ENCODE measurements at places on chromosomes 7 and 10.

- DNase-seq, result no peak
Measured at GRCh38 chr10:68721673-68722335, 765 bp downstream of the CCAR1 start.

DNA sequence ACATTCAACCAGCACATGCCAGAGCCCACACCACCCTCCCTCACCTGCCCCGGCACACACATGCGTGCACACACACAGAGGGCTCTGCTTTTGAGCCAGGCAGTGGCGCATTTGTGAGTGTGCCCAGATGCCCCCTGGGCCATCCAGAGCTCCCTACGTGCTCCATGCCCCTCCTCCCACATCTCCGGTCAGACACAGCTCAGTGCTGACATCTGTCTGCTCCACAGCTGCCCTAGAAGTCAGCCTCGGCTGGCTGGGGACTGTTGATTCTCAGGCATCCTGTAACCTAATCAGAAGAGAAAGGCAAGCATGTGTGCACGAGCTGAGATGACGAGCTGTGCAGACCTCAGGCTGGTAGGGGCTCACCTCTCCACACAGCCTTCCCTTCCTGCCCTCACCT is 135.1 kb downstream of the ZMIZ1 start:
- no peak for DNase-seq

- DNase-seq, result no peak
Measured at GRCh38 chr7:4113976-4114375, 568.1 kb upstream of the FOXK1 start.

GRCh38 chr10:54708021-54708420 is 93.0 kb downstream of the PCDH15 start:
- no peak for DNase-seq

- DNase-seq, result no peak
Measured at GRCh38 chr10:67077376-67077775, 151.5 kb downstream of the LRRTM3 start.

- DNase-seq, result no peak
Measured at GRCh38 chr10:131676800-131677421, 223.9 kb upstream of the PPP2R2D start.

- no peak for DNase-seq
Measured at GRCh38 chr10:102286216-102286615, 40.9 kb downstream of the GBF1 start.

GRCh38 chr7:41709621-41710020 is 6.7 kb upstream of the INHBA start:
- DNase-seq, result no peak

DNA sequence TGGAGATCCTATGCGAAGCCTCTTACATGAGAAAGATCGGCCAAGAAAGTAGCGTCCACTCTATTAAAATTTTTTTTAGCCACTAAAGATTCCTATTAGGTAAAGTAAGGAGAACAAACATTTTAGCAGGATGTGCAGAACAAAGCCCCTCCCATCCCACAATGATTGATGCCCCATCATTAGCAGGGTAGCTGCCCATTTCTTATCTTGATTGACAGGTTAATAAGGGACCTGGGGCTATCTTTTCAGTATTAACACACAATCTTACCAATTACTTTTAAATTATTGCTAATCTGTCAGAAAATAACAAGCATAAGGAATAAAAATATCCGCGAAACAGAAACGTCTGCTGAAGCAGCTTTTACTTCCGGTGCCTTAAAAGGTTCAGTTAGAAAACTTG is 5.1 kb downstream of the FZD8 start:
- no peak for DNase-seq

DNA sequence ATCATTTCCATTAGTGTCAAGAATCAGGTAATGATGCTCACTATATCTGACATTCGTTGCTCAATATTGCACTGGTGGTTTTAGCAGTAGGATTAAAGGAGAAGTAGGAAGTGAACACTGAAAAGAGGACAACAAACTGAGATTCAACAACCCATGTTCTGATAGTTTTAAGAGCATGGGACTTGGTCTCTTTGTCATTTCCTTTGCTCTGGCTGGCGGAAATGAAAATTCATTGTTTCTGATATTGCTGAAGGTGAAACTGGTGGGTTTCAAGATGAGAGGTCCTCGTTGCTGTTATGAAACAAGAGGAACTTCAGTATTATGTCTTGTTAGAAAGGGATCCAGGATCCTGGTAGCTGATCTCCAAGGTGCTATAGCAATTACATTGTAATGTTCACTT is 129.0 kb downstream of the DNAH11 start:
- DNase-seq, result no peak

DNA sequence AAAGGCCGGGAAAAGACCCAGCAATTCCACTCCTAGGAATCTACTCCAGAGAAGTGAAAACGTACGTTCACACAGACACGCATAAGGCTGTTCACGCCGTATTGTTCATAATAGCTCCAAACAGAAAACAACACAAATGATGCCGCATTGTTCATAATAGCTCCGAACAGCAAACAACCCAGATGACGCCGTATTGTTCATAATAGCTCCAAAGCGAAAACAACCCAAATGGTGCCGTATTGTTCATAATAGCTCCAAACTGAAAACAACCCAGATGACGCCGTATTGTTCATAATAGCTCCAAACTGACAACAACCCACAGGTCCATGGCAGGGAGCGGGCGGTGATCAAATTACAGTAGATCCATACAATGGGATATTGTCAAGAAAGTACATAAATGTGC is 85.2 kb upstream of the DNAAF5 start:
- no peak for DNase-seq

DNA sequence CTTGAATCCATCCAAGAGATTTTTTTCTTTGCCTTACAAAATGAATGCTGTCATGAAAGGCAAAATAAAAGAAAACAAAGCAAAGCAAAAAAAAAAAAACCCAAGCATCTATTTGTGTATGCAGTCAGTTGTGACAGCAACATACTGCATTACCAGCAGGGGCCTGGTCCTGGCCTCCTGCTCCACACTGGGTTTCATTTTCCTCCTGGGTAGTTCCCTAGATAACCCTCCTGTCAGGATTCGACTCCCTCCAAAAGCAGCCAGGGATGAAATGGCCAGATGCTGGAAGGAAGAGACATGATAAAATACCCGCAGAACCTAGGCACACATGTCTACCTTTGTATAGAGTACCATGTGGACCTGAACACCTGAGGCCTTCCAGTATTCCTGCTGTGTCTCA is 148.6 kb downstream of the NRCAM start:
- DNase-seq, result no peak

DNA sequence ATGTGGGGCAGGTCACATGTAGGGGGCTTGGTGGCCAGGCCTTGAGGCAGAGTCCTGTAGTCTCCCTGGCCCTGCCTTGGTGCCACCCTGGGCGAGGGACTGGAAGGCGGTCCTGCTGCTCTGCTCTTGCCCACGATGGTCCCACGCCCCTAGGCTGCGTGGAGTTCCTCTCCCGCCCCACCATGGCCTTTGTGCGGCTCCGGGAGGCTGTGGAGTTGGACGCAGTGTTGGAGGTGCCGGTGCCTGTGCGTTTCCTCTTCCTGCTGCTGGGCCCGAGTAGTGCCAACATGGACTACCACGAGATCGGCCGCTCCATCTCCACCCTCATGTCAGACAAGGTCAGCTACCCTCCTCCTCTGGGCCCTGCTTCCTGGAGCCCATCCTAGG is 10.0 kb downstream of the FASTK start:
- DNase-seq, result no peak

DNA sequence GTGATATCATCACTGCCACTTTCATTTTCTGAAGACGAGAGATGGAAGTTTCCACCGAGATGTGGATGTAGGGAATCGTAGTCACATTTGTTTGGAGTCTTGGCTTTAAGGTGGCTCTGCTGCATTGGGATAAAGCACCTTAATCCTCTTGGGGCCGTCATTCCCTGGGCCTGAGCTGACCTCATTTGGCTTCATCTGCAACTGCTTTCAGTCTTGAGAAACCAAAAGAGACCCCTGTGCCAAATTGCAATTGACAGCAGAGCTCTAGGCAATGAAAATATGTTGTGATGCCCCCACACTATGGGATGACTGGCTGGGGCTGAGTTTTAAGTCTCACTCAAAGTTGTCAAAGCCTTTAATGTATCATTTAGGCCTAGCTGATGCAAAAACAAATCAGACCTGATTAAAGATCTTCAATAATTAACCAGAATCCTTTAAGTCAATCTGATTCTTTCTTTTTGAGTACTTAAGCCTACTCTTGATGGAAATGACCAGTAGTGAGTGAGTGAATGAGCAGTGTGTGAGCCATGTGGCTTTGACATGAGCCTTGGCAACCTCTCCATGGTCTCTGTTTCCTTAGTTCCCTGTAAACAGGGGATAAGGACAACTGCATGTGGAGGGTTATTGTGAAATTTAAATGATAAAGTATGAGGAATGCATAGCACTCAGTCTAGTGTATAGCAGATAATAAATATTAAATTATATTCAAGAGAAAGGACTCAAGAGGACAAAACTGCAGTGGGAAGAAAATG is 155.0 kb downstream of the BMPER start:
- DNase-seq, result no peak

GRCh38 chr7:50766106-50766848 is 16.4 kb downstream of the GRB10 start:
- no peak for DNase-seq

DNA sequence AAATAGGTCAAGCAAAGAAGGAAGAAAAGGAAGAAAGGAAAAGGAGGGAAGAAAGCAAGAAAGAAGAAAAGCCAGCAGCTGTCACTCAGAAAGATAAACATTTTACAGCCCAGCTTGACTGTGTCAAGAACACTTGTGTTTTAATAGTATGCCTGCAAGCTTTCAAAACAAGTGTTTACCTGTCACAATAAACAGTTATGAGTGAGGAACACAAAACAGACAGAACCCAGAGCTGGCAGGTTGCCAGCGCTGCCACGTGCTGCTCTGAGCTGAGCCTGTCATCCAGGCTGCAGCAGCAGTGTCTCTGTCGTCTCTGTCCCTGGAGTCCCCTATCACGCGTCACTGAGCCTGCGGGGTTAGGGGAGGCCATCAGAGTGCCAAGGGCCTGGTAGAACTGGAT is 827.6 kb upstream of the AUTS2 start:
- DNase-seq, result no peak

- no peak for DNase-seq
Measured at GRCh38 chr7:43010061-43010460, 77.9 kb downstream of the MRPL32 start.

GRCh38 chr7:85805249-85805648 is 618.4 kb upstream of the SEMA3D start:
- DNase-seq, result no peak

GRCh38 chr7:47384755-47385535 is 197.0 kb downstream of the TNS3 start:
- no peak for DNase-seq

- no peak for DNase-seq
Measured at GRCh38 chr7:44849885-44850544, 2.1 kb upstream of the H2AZ2 start.

DNA sequence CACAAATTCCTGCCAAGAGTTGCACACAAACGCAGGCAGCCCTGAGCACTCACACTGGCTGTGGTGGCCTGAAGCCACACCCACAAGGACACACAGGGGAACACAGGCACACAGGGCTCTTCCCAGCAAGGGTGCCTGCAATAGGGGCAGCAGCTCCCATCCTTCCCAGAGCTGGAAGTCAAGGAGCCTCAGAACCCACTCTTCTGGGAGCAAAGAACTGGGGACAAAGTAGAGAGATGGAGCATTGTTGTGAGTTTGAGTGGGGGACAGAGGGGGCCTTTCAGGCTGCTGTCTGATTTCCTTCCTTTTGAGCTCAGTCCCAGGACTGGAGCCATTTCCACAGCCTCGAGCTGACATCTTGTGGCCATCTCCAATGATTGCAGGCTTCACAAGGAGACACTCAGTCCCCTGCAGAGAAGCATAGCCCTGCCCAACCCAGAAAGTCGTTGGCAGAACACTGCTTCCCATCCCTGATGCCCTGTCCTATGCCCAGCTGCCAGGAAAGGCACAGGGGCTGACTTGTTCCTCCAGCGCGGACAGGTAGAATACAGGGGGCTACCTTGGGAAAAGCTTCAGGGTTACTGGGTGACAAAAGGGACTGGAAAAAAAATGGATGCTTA is 34.4 kb upstream of the SLF2 start:
- DNase-seq, result peak; percentile 5

DNA sequence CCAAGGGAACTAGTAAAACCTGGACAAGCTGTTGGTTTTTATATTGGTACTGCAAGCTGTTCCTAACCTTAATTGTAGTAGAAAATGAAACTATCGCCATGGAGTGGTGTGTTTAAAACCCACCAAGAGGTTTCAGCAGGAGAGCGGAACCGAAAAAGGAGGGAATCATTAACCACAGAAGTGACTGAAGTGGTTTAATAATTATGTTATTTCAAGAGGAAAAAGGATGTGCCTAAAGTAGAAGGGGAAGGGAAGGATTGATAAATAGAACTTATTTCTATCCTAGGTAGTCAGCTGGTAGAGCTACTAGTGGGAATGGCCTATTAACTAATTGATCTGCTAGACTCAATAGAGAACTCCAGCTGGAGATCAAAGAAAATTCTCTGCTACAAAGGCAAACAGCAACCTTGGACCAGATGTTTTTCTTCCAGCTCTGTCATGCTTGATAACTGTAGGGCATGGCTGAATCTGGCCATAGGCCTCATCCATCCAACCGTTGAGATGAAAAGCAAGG is 91.8 kb downstream of the BAMBI start:
- no peak for DNase-seq

- DNase-seq, result no peak
Measured at GRCh38 chr10:77970869-77971803, 44.6 kb upstream of the DLG5 start.

DNA sequence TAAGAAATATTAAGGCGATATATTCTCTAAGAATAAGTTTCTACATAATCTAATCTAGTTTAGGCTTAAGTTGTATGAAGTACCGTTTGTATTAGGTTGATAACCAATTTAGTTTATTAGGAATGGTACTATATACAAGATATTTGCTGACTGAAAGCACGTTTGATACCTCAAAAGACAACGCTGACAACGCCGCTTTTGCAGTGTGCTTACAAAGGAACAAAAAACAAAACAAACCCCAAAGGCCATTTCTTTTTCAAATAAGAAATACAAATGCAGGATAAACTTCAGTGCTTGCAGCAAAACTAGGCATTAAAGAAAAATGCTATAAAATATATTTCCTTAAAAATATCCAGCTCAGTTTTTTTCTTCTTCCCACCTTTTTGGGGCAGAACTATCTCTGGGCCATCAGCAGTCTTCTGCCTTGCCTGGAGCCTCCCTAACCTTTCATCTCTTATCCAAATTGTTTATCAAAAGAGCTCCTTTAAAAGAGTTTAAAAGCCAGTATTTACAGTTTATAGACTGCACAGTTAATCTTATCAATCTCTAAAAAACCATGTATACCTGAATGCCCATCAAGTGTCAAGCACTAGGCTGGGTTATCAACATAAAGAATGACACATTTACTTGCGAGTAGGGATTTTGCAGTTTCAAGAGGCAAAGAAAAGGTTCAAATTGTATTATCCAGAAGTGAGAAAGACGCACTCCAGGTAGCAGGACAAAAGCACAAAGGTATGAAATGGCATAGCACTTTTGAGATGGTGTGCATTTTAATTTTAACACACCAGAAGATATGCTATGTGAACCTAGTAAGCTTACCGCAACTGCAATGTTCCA is 4.1 kb upstream of the KMT2E start:
- DNase-seq, result no peak

DNA sequence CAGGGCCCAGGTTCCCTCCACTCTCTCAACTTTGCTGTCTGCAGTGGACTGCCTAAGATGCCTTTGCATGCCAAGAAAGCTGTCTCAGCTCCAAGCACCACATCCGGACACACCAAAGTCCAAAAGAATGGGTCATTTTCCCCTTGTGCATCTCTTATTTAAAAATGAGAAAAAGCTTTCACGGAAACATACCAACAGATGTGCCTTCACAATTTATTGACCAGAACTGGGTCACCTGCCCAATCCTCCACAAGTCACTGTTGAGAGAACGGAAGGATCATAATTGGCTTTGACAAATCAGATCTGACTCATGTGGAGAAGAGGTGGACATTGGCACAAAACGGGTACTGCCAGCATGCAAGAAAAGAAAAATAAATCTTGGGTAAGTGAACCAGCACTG is 258.3 kb downstream of the SNX13 start:
- DNase-seq, result no peak

All from T-helper 1 cell (primary cell).